Activated naive CD4-positive, alpha-beta T cell (primary cell): ENCODE measurements at places on chromosomes 16 and 17.

- no peak for DNase-seq
These were observed 22.3 kb downstream of the CARHSP1 start for GRCh38 chr16:8846401-8846932.

DNA sequence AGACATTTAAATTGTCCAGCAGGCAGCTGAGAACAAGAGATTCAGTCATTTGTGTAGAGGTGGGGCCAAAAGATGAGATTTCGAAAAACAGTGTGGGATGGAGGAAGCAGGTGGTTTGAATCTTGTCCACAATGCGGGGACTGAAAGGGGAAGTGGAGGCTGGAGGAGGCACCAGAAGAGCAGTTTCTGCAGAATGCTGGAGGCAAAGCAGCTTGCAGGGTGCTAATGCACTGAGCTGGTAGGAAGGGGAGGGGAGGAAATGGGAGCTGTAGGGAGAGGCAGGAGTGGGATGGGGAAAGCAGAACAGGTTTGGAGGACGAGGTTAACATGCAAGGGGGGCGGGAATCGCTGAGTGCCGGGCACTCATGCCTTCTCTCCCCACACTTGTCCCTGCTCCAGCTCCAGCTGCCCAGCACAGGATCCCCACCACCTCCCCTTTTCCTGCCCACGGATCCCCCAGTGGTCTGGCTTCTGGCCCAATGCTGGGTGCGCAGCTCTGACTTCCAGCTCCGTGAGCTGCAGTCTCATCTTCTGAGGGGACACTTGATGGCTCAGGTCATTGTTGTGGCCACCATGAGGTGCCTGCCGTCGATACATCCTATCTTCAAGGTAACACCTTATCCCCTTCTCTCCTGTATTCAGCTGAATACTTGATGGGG is 9.4 kb downstream of the C17orf100 start:
- DNase-seq: no peak

DNA sequence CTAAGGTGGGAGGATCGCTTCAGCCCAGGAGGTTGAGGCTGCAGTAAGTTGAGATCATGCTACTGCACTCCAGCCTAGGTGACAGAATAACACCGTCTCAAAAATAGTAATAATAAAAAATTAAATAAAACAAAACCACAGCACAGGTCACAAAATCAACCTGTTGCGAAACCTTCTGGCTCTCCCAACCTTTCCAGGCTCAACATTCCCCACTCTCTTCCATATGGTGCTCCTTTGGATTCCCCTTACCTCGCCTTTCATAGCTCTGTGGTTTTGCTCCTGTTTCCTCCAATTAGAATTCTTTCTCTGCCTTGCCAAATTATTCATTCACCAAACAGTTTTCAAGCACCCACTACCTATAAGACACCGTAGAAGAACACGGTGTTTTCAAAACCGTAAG is 4.7 kb downstream of the ZDHHC7 start:
- DNase-seq: no peak

DNA sequence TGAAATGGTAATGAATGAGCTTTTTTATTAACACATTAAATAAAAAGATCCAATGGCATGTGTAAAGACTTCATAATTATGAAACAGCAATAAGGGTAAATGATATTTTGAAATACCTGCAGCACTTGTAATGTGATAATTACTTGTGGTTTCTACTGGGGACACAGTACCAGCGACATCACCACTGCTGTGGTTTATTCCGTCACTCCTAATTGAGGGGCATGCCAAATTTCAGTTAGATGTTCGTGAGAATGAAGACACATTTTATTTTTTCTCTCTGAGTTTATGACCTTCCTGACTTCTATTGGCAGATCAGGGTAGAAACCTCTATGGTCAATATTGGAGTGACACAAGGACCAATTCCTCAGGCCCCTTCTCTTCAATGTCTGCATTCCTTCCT is 131.9 kb upstream of the XYLT1 start:
- no peak for DNase-seq

DNA sequence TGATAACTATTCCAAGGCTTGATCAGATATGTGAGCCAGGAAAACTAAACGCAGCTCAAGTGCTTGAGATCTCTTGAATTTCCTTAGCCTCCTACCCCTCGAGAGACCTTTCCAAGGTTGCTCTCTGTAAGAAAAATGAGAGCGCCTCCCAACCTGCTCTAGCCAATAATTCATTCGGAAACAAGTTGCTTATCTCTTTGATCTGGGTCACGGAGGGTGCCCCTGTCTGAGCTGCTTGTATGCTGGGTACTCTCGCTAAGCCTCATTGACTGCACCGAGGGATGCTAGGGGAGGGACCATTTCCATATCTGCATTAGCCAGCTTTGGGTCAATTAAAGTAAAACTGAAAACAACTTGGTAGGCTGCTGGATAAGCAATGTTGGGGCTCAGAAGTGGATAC is 70.1 kb upstream of the SHISA6 start:
- DNase-seq: no peak

DNA sequence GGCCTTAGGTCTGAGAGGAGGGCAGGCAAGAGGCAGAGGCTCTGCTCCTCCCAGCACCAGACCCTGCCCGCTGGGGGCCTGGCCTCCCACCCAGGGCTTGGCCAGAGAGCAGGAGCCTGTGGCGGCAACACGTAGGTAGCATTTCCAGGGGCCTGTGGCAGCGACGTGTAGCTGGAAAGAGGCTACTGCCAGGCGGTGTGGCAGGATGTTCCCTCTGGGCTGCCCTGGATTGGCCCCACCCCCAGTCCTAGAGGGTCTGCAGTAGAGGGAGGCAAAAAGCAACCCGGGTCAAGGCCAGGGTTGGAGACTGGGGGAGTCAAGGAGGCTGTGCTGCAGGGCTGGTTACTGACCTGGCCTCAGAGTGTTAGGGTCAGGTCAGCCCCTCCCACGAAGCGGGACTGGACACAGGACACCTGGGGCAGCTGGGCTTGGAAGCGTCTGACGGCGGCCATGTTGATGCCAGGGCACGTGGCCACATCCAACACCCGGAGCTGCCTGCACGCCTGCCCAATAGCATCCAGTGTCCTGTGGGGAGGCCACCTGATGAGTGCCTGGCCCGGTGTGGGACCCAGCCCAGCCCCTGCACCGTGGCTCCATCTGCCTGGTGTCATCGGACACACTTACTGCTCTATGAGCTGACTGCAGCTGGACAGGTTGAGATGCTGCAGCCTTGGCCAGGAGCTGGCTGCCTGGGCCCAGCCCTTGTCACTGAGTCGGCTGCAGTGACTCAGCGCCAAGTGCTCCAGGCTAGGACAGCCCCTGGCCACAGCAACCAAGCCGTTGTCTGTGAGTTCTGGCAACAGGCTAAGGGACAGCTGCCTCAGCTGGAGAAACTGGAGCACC is 8.5 kb downstream of the ELMO3 start:
- no peak for DNase-seq

DNA sequence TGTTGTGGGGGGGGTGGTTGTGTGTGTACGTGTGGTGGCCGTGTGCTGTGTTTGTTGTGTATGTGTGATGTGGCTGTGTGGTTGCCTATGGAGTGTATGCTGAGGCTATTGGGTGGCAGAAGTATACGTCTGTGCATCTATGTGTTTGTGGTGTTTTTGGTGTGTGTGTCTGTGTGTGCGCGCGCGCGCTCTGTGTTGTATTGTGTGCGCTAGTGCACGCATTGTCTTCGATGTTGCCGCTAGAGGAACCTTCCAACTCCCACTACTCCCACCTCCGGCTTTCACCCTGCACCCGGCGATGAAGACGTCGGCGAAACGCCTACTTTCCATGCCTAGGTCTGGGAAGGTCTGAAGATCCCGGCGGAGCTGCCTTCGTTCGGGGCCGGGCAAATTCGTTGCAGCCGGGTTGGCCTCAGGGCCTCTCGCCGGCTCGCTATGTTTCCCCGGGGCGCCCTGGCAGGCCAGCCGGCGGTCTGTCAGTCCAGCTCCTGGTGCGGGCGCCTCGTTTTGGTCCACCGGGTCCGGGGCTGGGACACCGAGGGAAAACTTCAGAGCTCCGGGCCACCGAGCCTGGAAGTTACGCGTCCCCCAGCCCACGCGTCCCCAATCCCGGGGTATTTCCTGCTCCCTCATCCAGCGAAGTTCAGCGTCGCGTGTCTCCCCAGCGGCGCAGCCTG is 5.2 kb upstream of the DLX4 start:
- DNase-seq: no peak

DNA sequence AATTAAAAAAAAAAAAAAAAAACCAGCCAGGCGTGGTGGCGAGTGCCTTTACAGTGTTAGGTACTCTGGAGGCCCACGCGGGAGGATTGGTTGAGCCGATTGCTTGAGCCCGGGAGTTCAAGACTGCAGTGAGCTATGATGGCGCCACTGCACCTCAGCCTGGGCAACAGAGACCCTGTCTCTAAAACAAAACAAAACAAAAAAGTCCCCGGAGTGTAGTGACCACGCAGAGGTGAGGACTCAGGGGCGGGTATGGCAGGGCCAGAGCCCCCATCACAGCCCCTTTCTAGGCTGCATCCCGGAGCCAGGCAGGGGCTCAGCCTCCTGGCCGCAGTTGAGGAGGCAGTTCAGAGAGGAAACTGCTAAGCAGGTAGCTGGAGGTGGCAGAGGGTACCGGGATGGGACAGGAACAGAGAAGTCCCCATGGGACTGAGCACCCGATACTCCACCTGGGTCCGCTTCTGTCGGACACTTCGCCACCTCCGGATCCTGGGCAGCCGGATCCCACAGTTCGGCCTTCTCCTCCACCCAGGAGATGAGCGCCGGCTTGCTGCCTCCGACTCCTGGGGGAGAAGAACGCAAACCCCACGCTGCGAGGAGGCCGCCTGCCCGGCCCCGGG is 800 bp downstream of the ZNF747 start:
- DNase-seq: no peak

DNA sequence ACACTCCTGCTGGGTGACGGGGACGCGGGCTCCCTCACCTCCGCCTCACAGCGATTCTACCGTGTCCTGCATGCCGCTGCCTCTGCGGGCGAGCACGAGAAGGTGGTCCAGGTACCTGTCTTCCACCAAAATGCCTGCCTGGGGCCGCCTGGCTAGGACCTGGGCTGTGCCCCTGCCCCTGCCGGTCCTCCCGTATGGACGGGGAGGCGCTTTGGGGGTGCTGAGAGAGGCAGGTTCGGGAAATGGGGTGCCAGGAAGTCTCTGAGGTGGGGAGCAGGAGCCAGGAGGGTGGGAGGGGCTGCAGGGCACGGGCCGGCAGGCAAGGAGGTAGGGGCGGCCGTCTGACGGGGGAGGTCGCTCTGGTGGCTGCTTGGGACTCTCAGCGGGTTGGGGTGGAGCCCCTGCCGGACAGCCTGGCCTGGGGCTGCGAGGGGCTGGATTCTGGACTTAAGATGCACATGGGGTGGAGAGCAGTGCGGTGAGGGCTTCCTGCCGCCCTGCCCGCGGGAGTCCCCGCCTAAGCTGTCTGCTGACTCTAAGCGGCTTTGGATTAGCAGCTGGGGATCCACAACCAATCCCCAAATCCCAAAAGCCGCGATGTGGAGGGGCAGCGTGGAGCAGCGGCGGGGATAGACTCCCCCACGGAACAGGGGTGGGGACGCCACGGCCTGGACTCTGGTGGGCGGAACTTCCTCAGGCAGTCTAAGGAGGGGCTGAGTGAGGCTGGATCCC is 5.8 kb downstream of the CHTF18 start:
- DNase-seq: no peak

DNA sequence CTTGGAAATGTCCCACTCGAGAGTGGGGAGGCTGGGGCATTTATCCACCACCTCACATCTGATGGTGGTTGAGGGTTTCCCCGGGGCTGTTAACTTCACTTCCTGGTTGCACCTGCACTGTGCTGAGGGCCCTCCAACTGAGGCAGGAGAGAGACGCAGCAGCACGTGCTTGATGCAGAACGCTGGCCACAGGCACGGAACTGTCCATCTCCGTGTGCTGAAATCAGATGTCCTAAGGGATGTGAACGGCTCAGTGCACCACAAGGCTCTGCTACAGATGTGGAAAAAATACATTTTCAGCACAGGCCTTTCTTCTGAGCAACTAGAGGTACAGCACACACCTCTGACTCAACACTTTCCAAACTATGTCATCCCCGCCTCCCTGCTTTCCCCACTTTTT is 114.8 kb upstream of the C16orf82 start:
- no peak for DNase-seq

- DNase-seq: no peak
These were observed 23.3 kb upstream of the CDRT4 start for GRCh38 chr17:15490634-15491261.

DNA sequence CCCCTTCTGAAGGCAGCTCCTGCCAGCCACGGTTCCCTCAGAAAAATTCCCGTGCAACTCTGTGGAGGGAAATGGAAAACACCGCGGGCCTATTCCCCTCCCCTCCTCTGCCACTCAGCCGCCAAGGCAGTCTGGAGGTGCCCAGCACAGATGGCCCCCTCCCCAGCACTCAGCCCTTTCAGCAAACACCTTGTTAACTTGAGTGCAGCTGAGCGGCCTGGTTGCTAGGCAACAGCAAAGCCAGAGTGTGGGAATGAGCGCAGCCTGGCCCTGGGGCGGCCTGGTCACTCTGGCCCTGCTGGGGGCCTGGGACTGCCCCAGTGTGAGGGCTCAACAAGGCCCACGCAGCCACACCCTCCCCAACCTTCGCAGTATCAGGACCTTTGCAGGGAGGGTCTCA is 32.8 kb downstream of the CACNA1G start:
- no peak for DNase-seq

DNA sequence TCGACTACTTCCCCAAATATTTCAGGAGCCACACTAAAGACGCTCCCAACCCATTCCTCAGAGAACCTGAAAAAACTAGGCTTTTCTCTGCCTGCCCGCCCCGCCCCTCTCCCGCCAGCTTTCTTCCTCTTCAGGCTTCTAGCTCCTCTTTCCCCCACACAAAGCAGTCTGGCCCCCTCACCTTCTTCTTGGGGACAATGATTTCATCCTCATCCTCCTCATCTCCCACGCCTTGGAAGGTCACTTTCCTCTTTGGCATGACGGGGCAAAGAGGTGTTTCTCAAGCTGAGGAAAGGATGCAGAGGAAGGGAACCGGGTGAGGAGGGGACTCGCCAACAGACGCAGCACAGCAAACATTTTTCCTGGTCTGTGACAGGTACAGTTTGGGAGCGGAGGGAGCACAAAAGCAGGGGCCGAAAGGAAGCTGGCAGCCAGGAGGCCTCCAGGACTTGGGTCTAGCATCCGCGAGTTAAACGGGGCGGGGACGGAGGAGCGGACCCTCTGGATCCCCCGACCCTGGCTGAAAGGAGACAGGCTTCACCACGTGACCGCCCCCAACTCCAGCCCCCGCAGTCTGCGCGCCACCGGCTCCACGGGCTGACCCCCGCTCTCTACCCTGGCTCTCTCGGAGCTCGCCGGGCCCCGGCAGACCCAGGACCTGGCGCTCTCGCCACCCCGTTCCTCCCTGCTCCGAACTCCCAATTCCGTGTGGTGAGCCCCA is 525 bp downstream of the CD2BP2 start:
- DNase-seq: no peak
